NCI-H2227 treated with DMSO at 0.1 percent for 48 hours (cell line): ENCODE measurements at places on chromosomes 4 and X.

- no peak for DNase-seq
Measured at GRCh38 chr4:27764526-27764837, 903.8 kb downstream of the STIM2 start.

GRCh38 chr4:36249610-36250009 lies 5.3 kb upstream of the ARAP2 start:
- DNase-seq = no peak

DNA sequence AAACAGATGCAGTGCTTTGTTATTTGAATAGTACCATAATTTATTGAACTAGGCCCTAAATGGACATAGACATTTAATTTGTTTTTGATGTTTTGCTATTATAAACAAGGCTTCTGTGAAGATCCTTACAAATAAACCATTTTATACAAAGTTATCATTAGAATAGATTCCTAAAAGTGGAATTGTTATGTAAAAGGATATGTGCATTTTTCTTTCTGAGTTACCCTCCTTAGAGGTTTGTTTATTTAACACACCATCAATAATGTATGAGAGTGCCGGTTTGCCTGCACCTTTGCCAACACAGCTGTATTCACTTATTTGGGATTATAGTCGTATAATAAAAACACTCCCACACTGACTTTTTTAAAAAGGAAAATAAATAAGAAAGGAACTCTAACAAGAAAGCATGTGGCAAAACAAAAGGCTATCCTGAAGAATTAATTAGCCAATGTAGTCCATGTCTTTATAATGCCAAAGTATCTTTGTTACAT lies 84.8 kb downstream of the PAK3 start:
- no peak for DNase-seq

- no peak for DNase-seq
Measured at GRCh38 chrX:30830326-30830943, 58.6 kb downstream of the TAB3 start.

DNA sequence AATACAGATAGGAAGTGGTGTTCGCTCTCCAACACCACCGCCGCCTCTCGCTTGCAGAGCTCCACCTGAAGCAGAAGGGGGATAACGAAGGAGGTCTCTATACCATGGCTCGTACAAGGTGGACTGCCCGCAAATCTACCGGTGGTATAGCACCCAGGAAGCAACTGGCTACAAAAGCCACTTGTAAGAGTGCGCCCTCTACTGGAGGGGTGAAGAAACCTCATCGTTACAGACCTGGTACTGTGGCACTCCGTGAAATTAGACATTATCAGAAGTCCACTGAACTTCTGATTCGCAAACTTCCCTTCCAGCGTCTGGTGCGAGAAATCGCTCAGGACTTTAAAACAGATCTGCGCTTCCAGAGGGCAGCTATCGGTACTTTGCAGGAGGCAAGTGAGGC lies 5.2 kb upstream of the BMP15 start:
- no peak for DNase-seq

GRCh38 chrX:105635794-105636193 lies 186.5 kb upstream of the NRK start:
- no peak for DNase-seq

DNA sequence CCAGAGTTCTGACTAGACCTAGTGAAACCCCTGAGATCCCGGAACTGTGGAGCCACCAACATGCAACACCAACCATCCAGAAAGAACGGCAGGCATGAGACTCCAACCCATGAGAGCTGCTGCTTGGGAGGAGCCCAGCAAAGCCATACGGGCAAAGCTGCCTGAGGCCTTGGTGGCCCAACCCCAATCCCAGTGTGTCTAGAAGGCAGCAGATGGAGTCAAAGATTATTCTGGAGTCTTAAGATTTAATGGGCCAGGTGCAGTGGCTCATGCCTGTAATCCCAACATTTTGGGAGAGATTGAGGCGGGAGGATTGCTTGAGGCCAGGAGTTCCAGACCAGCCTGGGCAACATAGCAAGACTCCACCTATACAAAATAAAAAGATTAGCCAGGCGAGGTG lies 49.2 kb upstream of the PDK3 start:
- no peak for DNase-seq

DNA sequence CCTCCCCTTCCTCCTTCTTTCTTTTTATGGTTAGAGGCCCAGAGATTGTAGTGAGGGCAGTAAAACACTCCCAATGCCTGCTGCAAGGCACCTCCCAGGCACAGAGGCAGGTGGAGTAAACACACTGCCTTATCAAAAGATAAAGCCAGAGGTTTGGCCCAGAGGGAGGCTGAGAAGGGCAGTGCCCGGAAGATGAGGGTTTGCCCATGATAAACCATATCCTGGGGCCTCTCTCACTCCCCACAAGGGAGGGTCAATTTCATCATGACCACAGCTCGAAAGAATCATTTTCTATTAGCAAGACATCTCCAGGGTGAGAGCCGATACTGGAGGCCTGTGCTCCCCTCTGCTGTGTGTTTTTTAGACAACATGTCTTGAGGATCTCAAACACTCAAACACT lies 98.5 kb upstream of the FAM9C start:
- no peak for DNase-seq

- DNase-seq = no peak
Measured at GRCh38 chr4:24646798-24647460, 62.6 kb upstream of the DHX15 start.

DNA sequence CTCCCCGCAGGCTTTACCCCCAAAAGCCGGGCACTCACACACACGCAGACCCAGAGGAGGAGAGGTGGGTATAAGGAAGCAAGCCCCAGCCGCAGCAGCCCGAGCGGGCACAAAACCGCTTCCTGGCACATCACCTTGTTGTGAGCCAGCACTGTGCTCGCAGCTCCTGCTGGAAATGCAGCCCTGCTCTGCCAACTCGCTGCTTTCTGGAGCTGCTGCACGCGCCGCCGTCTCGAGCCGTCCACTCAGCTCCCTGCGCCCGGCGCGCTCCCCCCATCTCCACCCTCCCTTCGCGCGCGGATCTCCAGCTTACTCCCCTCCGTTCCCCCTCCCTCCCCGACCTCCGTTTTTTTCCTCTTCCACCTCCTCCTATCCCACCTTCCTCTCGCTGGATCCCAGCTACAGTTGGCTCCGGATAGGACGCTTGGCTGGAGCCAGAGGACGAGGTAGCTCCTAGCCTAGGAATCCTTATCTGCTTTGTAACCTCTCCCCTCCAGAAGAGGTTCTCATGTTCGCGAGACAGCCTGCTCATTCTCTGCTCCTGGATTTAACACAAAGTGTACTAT lies at the start of gene SPOCK3:
Gene SPOCK3, minus strand, starts transcription at position 179 of the 566 bp plus-strand sequence.
- peak; percentile 37 for DNase-seq

GRCh38 chr4:114072781-114073180 lies 93.3 kb upstream of the ARSJ start:
- no peak for DNase-seq

GRCh38 chr4:123349421-123350190 lies 47.0 kb upstream of the SPRY1 start:
- no peak for DNase-seq

DNA sequence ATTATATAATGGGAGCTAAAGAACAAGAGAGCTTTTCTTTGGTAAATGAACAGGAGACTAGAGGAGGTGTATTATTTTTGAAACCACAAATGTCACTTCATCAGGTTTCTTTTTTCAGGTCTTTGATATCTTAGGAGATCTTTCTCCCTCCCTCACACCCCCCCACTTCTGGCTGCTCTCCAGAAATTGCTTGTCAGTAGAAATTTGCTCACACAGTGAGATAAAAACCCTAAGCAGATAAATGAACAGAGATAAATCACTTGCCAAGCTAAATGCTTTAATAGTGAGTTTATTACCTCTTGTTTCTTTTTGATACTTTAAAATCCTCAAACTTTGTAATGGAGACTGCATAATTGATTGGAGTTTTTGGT lies 421.2 kb upstream of the TENM3 start:
- DNase-seq = no peak

DNA sequence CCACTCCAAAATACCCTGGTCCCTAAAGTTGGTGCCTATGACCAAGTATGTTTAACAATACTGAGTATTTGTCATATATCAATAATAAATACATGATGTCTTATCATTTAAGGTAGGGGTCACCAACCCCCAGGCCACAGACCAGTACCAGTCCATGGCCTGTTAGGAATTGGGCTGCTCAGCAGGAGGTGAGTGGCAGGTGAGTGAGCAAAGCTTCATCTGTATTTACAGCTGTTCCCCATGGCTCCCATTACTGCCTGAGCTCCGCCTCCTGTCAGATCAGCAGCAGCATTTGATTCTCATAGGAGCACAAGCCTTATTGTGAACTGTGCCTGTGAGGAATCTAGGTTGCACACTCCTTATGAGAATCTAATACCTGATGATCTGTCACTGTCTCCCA lies 126.2 kb downstream of the HNRNPD start:
- DNase-seq = no peak

GRCh38 chr4:40205259-40206198 lies 8.7 kb downstream of the RHOH start:
- DNase-seq = no peak

DNA sequence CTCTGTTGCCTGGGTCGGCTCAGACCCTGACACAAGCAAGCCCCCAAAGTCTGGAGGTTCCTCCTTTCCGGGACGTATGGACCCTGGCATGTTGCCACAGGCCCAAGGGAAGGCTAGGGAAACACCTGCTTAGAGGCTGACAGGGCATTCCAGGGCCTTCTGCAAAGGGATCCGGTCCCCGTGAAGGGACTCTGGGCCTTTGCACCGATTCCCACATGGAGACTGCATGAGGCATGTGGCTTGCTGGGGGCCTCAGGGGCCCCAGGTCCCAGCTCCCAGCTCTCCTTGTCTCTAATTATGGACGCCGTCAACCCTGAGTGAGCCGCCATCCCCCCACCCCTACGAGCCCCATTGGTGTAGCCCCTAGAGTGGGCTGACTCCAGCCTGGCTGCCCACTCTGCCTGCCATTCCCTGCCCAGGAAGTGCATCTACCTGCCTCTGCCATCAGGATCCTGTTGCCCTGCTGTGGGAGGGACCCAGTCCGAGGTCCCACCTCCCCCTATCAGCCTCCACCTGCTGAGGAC lies 4.2 kb upstream of the RGS12 start:
- no peak for DNase-seq

DNA sequence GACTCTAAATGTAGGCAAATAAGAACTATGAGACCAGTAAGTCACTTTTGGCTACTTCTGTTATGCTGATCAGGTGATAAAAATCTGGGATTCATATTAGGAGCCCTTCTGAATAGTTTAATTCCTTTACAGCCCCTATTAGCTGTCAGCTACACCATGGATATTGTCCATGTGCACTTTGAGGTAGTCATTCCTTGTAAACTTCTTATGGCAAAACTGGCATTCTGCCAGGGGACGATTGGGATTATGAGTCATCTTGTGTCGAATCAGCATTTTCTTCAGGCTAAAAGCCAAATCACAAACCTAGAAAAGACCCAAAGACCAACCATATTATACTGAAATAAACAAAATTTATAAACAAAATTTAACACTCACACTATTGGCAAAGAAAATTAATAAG lies 227.6 kb downstream of the PRDM5 start:
- no peak for DNase-seq

- no peak for DNase-seq
Measured at GRCh38 chr4:101864660-101865059, 74.1 kb downstream of the BANK1 start.
